ENCODE measurements at places on chromosomes 3 and 15.

DNA sequence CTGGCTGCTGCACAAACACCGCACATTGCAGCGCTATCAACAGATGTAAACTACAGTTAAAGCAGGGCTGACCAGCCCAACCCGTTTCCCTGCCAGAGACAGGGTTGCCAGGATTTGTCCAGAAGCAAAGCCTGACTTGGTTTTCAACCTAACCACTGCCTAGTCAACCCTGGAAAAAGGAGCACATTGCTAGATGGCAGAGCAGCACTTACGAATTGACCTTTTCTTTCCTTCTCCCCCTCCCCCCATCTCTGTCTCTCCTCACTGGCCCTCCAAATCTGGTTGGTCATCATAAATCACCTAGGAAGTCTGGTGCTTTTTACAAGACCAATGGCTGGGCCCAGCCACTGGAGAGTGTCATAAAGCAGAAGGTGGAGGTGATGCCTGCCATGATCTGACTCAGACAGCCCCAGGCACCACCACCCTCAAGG lies 51.3 kb downstream of the ABCC5 start:
- DNase-seq, result no peak

- DNase-seq, result no peak
Observed at GRCh38 chr3:87101861-87102625, 111.1 kb upstream of the VGLL3 start.

- no peak for DNase-seq
Observed at GRCh38 chr3:131605916-131606315, 103.1 kb upstream of the MRPL3 start.

- no peak for DNase-seq
Observed at GRCh38 chr3:56667973-56668579, 15.0 kb downstream of the TASOR start.
